Activated CD8-positive, alpha-beta T cell treated with anti-CD3 and anti-CD28 coated beads, Interleukin-2, amount 10 ng/mL, durations not matched to agents 7 days and 5 days (primary cell): ENCODE measurements at places on chromosomes 4 and X. TPM values are rescaled to one million over a fixed set of nuclear protein-coding genes. Genes with fewer than 3 reads are reported as not detected.
A peak's percentile ranks its signal among the peaks of the same experiment; 100 is the strongest.

DNA sequence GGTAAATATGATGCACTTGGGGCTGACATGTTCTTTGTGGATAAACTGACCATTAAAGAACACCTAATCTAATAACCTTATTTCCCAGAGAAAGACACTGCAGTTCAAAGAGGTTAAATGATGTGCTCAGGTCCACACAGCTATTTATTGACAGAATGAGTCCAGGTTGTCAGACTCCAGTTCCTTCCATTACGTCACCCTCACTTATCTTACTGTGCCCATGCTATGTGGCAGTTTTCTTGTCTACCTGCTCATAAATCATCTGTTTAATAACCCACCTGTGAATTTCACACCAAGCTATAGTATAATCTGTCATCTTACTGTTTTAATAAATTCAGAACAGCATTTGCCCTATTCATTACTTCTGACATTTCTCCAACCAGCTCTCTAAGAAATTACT, 36.7 kb downstream of the QRFPR start:
- no peaks in the 10 kb centered on the region for H3K4me1 ChIP-seq
- no peak overlapping the region for H3K4me3 ChIP-seq
- no peak for DNase-seq
- no peak overlapping the region for H3K27ac ChIP-seq

GRCh38 chrX:134562002-134562401, 96.3 kb downstream of the PLAC1 start:
- H3K36me3 ChIP-seq: no peaks in the 10 kb centered on the region
- no peak overlapping the region for H3K4me3 ChIP-seq
- DNase-seq: no peak
- H3K4me1 ChIP-seq: peaks cover 4% of the 10 kb centered on the region
- H3K27me3 ChIP-seq: peaks cover 18% of the 10 kb centered on the region

- no peak overlapping the region for H3K27ac ChIP-seq
- H3K27me3 ChIP-seq: no peaks in the 10 kb centered on the region
- H3K36me3 ChIP-seq: no peaks in the 10 kb centered on the region
Observed at GRCh38 chr4:85864259-85865205, 389.6 kb downstream of the ARHGAP24 start.

DNA sequence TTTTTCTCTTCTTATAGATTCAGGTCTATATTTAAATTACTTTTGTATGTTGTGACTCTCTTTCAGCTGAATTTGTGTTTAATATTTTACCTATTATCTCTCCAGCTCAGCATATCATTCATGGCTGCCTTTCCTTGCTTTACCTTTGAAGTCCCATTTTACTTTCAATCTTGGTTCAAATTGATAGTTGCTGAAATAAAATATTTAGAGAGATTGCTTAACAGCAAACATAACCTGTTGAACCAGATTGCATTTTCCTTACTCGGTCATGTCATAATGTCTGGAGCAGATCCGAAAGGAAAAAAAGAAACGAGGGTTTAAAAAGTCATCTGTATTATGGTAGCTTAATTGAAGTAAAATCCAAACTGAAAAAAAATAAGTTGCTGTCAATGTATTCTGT, 94.1 kb downstream of the IL1RAPL2 start:
- H3K27ac ChIP-seq: no peak overlapping the region
- H3K36me3 ChIP-seq: no peaks in the 10 kb centered on the region
- H3K27me3 ChIP-seq: no peaks in the 10 kb centered on the region
- no peaks in the 10 kb centered on the region for H3K4me1 ChIP-seq
- no peak overlapping the region for H3K4me3 ChIP-seq

DNA sequence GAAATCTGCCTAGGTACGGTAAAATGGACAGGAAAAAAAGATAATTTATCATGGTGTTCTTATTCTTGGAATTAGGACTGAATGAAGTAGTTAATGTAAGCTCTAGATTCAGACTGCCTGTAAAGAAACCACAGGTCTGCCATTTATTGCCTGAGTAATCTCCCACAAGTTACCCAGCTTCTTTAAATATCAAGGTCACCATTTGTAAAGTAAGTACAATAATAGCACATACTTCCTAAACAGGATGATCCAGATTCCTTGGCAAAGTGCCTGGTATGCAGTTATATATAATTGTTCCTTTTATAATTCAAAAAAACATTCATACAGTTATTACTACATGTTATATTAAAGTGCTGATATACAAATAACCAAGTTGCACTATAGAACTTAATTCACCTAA, 368.6 kb downstream of the HNRNPD start:
- no peak for DNase-seq
- H3K36me3 ChIP-seq: no peaks in the 10 kb centered on the region
- H3K27ac ChIP-seq: no peak overlapping the region
- no peaks in the 10 kb centered on the region for H3K4me1 ChIP-seq
- no peaks in the 10 kb centered on the region for H3K27me3 ChIP-seq

DNA sequence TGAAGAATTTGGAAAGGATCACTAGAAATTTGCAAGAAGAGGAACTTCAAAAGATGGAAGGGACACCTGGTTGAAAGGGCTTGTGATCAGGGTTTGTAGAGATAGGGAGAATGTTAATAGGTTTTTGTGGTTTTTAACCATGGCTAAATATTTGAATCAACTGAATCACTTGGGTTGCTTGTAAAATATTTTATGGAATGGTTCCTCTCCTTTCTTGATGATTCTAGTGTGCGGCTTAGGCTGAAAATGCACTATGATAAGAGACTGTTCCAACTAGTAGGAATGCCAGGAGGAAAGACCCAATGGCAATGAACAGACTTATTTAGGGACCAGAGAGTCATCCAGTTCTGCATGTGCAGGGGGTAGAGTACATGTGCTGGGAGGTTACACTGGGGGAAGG, 408.2 kb downstream of the ARHGAP24 start:
- no peak overlapping the region for H3K4me3 ChIP-seq
- no peaks in the 10 kb centered on the region for H3K4me1 ChIP-seq
- H3K27me3 ChIP-seq: no peaks in the 10 kb centered on the region
- no peaks in the 10 kb centered on the region for H3K36me3 ChIP-seq

DNA sequence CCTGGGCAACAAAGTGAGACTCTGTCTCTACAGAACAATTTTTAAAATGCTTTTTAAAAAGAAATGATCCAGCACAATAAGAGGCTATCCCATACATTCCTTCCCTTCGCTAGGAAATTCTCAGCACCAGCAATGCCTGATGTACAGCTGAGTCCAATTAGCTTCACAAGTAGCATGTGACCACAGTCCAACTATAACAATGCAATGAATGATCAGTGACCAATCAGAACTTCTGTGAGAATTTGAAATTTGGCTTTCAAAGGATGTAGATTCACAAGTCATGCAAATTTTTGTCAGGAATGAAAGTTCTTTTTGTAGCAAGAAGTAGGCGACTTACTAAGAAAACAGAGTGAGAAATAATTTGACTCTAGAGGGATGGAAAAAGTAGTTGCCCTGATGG, 278.5 kb upstream of the UGT8 start:
- DNase-seq: no peak
- H3K27me3 ChIP-seq: no peaks in the 10 kb centered on the region
- no peaks in the 10 kb centered on the region for H3K36me3 ChIP-seq

DNA sequence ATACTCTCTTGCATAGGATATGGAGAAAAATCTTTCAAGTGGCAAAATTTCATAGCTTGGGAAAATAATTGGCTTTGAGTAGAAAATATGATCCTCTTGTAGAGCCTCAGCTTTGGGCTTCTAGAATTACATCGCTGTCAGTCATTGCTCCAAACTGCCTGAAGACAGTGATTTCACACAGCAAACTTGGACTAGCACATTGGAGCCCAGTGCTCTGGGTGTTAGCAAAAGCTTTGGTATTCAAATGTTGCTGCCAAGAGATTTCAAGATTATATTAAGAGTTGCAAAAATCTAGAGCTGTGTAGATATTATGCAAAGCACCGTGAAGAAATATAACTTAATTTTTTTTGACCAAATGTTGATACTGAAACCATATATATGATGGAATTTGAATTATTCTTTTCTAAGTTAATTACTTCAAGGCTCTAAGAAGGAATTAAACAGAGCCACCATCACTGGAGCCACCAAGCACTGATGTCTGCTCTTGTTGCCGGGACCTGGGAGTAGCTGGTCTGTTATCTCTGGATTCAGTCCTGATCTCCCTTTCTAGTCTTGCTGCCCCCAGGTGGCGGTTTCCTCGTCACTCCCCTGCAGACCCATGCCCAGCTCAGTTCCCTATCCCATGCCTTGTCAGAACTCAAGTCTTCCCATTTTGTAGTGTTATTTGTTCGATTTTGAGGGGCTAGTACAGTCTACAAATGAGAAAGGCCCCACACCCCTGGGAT, 260.7 kb upstream of the SFRP2 start:
- DNase-seq: no peak
- H3K27ac ChIP-seq: no peak overlapping the region
- peaks cover 2% of the 10 kb centered on the region for H3K27me3 ChIP-seq
- no peaks in the 10 kb centered on the region for H3K4me1 ChIP-seq
- no peaks in the 10 kb centered on the region for H3K36me3 ChIP-seq

DNA sequence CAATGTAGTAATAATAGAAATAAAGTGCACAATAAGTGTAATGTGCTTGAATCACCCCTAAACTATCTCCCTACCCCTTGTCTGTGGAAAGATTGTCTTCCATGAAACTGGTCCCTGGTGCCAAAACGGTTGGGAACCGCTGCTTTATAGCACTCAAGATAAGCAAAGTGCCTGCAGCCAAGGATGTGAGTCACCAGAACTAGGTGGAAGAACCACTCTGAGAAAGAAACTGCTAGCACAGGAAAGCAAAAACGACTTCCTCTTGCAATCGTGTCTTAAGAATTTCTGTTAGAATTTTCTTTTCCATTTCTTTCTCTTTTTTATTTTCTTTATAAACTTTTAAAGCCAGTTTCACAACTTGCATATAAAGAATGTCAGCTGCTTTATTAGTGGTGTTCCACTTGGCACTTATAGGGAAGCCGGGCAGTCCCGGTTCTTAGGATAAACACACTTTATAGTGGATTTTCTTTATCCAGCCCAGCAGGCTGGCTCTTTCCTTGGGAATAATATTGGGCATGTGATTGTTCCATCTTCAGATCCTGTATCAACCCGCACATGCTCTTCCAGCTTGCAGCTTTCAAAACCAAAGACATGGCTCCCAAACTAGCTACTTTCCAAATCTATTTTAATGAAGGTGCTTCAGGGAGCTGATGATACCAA, 32.3 kb upstream of the CXCL8 start:
- DNase-seq: no peak
- no peak overlapping the region for H3K27ac ChIP-seq
- H3K4me1 ChIP-seq: peaks cover 6% of the 10 kb centered on the region
- H3K27me3 ChIP-seq: no peaks in the 10 kb centered on the region
- H3K4me3 ChIP-seq: no peak overlapping the region
- no peaks in the 10 kb centered on the region for H3K36me3 ChIP-seq

GRCh38 chrX:43481576-43481975, 174.5 kb upstream of the MAOA start:
- H3K27me3 ChIP-seq: no peaks in the 10 kb centered on the region
- H3K36me3 ChIP-seq: no peaks in the 10 kb centered on the region
- no peak overlapping the region for H3K27ac ChIP-seq
- H3K4me1 ChIP-seq: no peaks in the 10 kb centered on the region
- no peak overlapping the region for H3K4me3 ChIP-seq

DNA sequence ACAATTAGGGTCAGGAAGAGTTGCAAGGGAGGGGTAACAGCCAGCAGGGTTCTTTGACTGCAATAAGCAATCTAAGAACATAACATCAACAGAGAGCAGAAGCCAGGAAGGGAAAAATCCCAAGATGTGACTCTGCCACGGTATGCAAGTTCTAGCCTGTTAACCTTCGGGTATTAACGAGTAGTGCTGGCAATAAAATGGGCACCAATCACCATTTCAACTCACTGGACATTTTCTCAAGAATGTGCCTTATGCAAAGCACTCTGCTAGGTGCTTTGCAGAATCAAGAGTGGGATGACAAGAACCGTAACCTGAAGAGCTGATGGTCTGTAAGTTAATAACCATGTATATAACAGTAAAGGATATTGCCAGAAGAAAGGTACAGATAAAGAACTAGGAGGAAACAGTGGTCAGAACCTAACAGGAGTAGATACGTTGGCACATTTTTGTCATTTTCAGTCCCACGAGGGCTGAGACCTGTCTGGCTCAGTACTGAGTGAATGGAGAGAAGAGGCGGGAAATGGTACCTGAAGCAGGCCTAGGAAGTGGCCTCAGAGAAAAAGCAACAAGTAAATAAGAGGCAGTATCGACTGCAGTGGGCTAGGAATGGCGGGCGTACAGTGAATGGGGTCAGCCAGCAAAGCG, 2.7 kb downstream of the ELOVL6 start:
- no peaks in the 10 kb centered on the region for H3K27me3 ChIP-seq
- peaks cover 40% of the 10 kb centered on the region for H3K4me1 ChIP-seq
- peak overlapping the region; percentile 93 for H3K4me3 ChIP-seq

DNA sequence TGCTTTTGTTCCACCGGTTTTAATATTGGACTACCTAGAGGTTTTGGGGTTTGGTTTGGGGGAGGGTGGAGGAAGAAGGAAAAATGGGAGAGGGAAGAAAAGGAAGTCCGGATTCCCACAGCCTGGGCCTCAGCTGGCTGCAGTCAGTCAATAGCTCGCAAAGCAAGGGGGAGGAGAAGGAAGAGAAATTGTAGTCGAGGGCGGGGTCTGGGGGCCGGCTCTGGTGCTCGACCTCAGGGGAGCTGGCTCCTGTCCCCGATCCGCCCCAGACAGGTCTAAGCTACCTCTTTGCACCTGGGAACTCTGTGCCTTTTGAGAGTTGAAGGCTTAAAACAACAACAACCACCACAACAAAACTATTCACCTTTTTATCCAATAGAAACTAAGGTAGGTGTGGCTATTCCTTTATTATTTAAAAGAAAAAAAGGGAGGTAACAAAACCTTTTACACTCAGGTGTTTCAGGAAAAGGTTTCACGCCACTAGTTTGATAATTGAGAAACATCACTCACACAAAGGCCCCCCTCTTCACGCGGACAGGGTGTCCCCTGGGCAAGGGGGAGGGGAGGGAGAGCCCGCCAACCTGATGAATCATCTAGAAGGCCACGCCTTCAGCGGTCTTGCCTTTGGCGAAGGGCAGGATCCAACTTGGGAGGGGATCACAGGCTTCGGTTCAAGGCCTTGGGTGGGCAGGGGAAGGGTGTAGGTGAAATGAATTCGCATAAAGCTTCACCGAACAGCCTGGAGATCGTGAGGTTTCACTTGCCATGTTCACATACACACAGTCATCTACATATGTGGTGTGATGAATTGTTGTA, 1.6 kb upstream of the LNX1 start:
- DNase-seq: no peak
- peaks cover 3% of the 10 kb centered on the region for H3K4me1 ChIP-seq
- H3K4me3 ChIP-seq: no peak overlapping the region
- no peaks in the 10 kb centered on the region for H3K36me3 ChIP-seq
- H3K27me3 ChIP-seq: peaks cover 25% of the 10 kb centered on the region

- no peak overlapping the region for H3K27ac ChIP-seq
- H3K4me3 ChIP-seq: no peak overlapping the region
- no peaks in the 10 kb centered on the region for H3K27me3 ChIP-seq
- H3K4me1 ChIP-seq: no peaks in the 10 kb centered on the region
Observed at GRCh38 chr4:146318894-146319293, 104.6 kb downstream of the REELD1 start.

- peaks cover 3% of the 10 kb centered on the region for H3K27me3 ChIP-seq
- no peak overlapping the region for H3K27ac ChIP-seq
- no peaks in the 10 kb centered on the region for H3K36me3 ChIP-seq
- no peak for DNase-seq
- H3K4me1 ChIP-seq: no peaks in the 10 kb centered on the region
Observed at GRCh38 chrX:20481632-20482031, 214.9 kb upstream of the RPS6KA3 start.

The XKRX gene
- total RNA-seq: not detected

The ADD1 gene
- total RNA-seq: 255 TPM

The SLC9B1 gene
- 0.83 TPM for total RNA-seq

The SLC4A4 gene
- 4.6 TPM for total RNA-seq

The EFNB1 gene
- 4.2 TPM for total RNA-seq

The MID2 gene
- 1.7 TPM for total RNA-seq

The SMAD1 gene
- not detected for total RNA-seq

The TCEAL9 gene
- total RNA-seq: 1.2 TPM

The NPNT gene
- total RNA-seq: not detected

The MAGEA2B gene
- not detected for total RNA-seq

The IBSP gene
- not detected for total RNA-seq

The DGKK gene
- not detected for total RNA-seq

The GAGE1 gene
- not detected for total RNA-seq

The GYPA gene
- not detected for total RNA-seq

The TSPAN6 gene
- not detected for total RNA-seq
